ENCODE measurements at places on chromosomes 7 and 10. TPM values are rescaled to one million over a fixed set of nuclear protein-coding genes. Genes with fewer than 3 reads are reported as not detected.

DNA sequence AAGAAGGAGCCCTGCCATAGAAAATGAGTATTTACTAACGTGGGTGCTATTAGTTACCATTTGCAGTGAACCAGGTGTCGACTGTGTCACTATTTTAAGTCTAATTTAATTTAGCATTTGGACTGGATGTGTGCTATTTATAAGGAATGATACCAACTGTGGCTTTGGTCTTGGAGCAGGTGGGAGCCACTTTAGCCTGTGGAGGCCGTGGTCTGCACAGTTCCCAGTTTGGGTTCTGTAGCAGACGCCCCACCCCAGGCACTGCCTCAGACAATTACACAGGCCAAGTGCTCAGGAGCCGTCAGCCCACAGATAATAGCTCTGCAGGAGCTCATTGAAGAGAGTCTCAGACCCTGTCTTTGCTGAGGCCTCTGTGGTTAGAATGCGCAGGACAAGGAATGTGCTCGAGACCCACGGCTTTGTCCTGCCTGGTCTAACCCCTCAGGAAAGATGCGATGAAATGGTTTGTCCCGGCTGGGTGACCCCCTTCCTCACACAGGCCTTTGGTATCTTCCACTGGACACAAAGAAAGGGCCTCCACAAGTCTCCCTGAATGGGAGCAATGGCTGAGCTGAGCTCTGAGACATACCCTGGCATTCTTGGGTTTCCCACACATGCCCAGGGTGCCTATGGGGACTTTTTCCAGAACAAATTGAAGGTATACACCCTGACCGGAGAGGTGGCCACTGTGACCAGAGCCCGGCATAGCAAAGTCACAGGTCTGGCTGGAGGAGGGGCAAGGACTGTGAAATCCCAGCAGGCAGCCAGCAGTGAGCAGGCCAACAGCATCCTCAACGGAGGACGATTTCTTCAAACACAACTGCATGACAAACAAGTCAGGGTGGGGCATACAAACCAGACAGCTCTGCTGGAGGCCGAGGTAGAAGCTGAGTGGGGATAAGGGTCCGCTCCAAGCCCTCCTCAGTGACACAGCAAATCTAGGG lies 251.2 kb downstream of the ARHGAP12 start:
- DNase-seq: no peak

DNA sequence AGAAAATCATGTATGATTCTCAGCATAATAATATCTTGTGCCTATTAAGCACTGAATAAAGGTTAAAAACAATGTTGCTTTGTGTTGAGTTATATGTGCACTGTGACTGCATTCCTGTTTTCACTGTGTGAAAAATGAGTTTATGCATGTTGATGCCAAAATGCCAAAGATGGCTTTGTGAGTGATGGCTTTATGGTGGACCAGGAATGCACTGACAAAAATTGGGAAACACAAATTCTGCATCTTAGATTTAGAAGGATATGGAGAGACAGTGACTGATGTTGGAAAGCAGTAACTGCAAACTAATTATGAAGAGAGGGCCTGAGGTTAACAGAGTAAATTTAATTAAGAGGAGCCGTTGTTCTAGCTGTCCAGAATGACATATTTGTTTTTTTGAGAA lies 440.4 kb downstream of the KIF20B start:
- no peak for DNase-seq

DNA sequence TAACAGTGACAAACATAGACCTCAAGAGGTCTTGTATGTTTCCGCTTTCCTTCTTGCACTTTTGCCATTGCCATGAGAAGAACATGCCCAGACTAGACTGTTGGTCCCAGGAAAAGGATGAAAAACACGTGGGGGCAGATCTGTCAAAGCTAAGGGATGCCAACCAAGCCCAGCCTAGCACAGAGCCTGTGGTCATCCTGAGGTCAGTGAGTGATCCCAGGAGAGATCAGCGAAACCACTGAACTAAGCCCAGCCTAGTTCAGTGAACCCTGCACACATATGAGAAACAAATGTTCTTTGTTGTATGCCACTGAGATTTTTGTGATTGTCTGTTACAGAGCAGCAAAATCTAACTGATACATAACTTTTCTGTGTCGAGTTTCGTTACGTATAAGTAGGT lies 718.8 kb downstream of the MAGI2 start:
- no peak for DNase-seq

GRCh38 chr10:94155722-94156271 lies 162.1 kb downstream of the PLCE1 start:
- DNase-seq: no peak

GRCh38 chr7:78873117-78873516 lies 580.4 kb downstream of the MAGI2 start:
- no peak for DNase-seq

- DNase-seq: peak; percentile 91
Observed at GRCh38 chr10:123994417-123995081, 98.8 kb downstream of the CHST15 start.

PTF1A gene
- total RNA-seq: not detected

- DNase-seq: no peak
Observed at GRCh38 chr7:50923476-50923875, 140.8 kb upstream of the GRB10 start.

- no peak for DNase-seq
Observed at GRCh38 chr10:110901954-110902819, 16.8 kb downstream of the BBIP1 start.

- DNase-seq: no peak
Observed at GRCh38 chr10:119401671-119402395, 140.7 kb downstream of the RGS10 start.

ADAMTS14 gene
- not detected for total RNA-seq

GRCh38 chr10:34228066-34228465 lies 587.0 kb downstream of the PARD3 start:
- no peak for DNase-seq

GRCh38 chr10:130816116-130816901 lies 495.2 kb downstream of the TCERG1L start:
- DNase-seq: peak; percentile 72

SEMA4G gene
- total RNA-seq: 6.4 TPM

- DNase-seq: no peak
Observed at GRCh38 chr10:99461230-99461629, 30.8 kb upstream of the GOT1 start.

GRCh38 chr7:100132697-100133151 lies 6.0 kb downstream of the MBLAC1 start:
- no peak for DNase-seq

FERD3L gene
- not detected for total RNA-seq

GRCh38 chr7:35036361-35037171 lies 719 bp downstream of the DPY19L1 start:
- DNase-seq: no peak

TAS2R5 gene
- 6.1 TPM for total RNA-seq

DNA sequence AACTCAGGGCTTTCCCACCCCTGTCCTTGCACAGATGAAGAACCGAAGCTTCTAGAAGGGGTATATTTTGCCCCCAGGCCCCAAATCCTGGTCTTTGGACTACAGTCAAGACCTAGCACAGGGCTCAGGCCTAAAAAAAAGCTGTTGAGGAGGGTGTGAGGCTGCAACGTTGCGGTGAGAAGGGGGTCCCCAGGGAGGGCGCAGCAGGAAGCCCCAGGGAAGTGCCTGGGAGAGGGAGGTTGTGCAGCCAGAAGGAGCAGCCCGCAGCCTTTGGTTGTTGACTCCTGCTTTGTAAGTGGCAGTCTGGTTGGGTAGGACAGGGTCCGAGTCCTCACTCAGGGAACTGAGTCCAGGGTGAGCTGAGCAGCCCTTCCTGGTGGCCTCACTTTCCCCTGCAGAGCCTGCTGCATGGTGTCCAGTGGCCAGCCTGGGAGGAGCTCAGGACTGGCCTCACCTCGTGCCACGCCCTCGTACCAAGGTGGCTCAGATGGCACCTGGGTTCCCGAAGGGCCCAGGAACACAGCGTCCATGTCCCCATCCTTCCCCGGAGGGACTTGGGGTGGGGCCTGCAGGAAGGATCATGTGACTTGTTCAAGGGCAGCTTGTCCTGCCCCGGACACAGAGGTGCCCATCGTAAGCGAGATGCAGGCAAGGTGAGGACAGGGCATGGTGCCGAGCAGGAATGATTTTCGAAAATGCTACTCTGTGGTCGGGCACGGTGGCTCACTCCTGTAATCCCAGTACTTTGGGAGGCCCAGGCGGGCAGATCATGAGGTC lies 166.4 kb upstream of the TNRC18 start:
- no peak for DNase-seq

DNA sequence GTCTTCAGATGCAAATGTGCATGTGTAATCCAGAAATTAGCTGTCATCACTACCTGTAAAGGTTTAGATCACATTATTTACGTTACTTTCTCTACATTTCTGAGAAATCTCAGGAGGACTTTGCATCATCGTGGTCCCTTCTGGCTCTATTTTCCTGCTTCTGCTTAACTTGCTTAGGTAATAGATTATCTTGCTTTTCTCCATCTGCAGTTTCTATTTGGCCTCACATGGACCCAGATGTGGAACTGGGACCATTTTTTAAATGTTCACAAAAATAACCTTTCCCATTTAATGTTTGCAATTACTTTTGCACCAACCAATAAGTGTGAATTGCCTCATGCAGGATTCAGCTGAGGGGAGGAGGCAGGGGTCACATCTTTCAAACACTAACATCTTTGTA lies 278.4 kb upstream of the SEMA3C start:
- no peak for DNase-seq

Data from vagina (tissue), 2 donors.